HTR-8/SVneo (cell line): ENCODE measurements at places on chromosomes 6 and 20.

DNA sequence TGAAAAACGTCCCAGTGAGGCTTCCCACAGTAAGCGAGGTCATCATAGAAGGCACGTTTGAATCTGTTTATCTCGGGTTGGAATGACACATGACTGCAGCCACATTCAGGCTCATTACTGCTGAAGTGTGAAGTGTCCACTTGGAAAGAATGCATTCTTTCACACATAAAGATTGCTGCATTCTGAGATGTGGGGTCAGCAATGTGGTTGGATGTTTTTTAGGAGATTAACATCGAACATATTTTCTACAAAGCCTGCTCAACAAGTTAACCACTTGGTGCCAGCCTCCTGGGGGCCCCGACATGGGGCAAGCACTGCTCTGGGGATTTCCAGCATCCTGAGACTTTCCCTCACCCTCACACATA is 79.9 kb downstream of the BMP6 start:
- DNase-seq, result no peak

- DNase-seq, result no peak
These were observed 479.6 kb upstream of the CHD6 start for GRCh38 chr20:42097741-42098140.

DNA sequence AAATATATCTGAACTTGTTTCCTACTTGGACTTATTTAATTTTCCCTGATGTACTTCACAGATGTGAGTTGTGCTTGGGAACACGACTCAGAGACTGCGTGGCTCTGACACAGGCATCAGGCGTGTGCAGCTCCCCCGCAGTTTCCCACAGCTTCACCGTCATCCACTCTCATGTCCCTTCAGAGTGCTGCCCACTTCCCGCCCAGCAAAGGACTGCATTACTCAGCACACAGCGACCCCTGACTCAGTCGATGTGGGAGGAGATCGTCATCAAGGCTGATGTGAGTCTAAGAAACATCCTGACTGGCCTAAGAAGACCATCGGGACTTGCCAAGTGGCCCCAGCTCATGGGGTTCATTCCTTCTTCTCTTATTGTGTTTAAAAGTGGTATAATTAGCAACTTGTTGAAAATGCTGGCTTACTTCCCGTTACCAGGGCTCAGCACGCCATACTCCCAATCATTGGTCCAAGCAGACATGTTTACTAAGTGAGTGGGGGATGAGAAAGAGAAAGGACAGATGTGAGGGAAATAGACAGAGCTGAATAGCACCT is 539.4 kb upstream of the JARID2 start:
- DNase-seq, result peak; percentile 77

DNA sequence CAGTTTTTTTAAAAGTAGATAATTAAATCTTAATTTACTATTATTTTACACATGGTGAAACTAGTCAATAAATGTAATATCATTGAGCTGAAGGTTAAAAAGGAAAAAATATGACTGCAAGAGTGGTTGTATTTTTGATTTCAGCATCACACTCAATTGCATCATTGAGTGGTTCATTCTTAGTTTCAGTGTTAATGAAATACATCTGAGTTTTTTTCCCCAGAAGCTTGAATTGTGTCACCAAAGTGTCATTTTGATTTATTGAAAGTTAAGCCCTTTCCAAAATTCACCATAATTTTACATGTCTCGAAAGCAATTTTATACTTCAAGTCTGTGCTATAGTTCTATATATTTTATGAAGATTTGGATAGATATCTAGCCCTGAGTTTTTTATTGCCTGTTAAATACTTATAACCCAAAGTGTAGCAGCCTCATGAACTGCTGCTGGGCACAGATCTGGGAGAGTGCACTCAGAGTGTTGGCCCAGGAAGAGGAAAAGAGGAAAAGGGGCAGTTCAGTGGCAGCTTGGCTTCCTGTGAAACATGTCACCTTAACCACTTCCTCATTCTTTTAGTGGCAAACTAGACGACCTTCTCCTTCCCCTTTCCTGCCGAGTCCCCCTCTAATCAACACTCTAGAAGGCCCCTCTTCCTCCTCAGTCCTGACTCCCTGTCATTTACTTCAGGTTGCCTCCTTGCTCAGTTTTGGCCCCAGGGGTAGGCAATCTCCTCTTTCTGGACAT is 140.7 kb downstream of the ESR1 start:
- DNase-seq, result no peak

- DNase-seq, result no peak
These were observed 80.3 kb upstream of the RNF24 start for GRCh38 chr20:4095639-4096038.

- no peak for DNase-seq
These were observed 7.7 kb upstream of the ZBTB24 start for GRCh38 chr6:109490713-109491112.

- DNase-seq, result no peak
These were observed 244.2 kb downstream of the NRN1 start for GRCh38 chr6:5762561-5762968.

- DNase-seq, result no peak
These were observed 112.8 kb downstream of the QKI start for GRCh38 chr6:163527291-163527690.

DNA sequence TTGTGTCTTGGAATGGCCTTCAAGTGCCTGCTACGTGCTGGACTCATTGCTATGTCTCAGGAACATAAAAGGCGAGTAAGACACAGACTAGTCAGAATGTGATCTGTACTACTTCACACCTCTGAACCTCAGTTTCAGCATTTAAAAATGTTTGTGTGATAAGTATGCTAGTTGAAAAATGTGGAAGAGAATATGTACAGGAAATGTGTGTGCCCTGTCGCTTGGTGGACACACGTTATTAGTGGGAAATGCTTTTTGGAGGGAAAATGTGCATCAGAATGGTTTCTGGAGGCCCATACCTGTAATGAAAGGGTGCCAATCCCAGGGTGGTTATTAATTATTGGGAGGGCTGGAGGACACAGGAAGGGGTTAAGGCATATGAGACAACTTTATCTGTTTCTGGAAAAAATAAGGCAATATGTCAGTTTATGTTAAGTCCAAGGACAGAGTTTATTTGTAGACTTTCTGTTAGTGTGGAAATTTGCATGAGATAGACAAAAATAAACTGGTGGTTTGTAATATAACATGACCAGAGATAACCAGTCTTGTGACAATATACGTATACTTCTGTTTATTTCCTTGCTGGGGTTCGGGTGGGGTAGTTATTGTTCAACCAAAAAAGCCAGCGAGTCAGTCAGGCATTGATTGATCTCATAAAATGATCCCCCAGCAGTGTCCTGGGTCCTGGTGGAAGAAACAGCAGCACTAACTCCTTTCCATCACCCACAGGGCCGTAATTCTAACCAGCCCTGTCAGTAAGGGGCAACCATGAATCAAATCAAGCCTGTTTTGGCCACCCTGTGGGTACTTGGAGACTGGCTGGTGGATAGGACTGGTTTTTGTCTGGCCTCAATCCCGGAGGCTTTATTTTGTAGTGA is 117.9 kb downstream of the JARID2 start:
- no peak for DNase-seq

DNA sequence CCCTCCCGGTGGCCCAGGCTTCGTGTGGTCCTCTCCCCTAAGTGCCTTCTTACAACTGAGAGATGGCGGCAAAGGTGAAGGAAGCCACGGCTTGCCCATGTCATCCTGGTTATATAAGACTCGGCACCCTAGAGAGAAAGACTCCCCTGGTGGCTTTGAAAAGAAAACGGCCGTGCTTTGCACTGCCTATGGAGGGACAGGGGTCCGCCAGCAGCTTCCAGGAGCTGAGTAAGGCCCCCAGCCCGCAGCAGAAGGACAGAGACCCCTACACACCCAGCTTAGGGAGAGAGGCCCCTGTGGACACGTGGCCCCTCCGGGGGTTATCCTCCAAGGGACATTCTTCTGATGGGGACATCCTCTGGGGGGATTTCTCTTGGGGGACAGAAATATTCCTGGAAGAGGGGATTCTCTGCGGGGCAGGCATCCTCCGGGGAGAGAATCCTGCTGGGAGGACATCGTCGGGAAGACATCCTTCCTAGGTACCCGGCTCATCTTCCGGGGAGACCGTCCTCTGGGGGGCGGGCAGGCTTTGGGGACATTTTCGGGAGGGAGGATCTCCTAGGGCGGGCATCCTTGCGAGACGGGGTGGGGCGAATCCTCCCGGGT is 511 bp upstream of the OGFR start:
- peak; percentile 83 for DNase-seq

DNA sequence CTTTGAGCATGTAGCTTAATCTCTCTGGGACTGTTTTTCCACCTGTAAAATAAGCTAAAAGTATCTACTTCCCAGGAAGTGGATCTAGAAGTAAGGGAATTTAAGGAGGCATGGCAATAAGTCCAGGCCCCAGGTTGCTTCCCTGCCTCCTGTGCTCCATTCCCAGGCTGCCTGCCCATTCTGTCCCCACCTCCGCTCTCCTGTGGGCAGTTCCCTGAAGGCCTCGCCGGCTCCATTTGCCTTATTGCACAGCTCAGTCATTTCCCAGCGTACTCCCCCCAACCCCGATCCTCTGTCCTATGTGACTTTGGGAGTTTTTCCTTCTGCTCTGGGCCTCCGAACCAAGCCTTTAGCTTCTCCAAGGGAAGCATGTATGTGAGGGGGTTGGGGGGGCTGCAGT is 4.6 kb downstream of the SLC29A1 start:
- no peak for DNase-seq

DNA sequence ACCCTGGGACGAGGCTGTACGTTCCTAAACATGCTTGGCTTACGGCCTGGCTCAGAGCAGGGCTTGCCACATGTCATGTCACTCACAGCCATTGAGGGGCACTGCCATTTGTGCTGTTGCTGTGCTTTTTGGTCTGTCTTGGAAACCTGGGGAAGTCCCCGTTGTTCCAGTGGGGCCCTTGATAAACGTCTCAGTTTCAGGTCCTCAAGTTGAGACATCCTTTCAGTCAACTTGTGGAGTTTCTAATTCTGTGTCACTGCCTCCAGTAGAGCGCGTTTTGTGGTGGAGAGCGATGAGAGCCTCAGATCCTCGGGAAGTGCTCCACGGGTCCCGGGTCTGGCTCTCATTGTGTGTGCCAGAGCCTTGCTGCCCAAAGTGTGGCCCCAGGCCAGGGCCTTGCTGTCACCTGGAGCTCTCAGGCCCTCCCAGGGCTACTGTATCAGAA is 43.0 kb upstream of the CCR6 start:
- DNase-seq, result no peak

DNA sequence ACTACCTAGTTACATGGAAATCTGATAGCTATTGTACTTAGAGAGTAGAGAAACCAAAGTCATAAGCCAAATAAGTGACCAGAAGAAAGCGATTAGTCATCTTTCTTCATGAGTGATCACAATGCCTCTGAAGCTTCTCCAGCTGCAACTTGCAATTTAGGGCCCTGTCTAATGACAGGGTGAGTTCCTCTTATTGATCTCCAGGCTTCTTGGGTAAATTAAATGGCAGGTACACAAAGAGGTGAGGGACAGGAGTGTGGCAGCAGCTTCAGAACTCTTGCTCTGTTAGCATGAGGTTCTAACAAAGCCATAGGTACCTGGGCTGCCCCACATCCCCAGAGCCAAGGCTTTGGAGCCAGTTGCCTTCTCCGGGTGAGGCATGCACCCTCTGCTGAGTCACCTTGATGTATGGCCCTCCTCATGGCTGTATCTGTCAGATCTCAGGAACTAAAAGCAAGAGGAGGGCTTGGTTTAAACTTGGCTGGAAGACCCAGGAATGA is 60.8 kb downstream of the PRDM1 start:
- no peak for DNase-seq

DNA sequence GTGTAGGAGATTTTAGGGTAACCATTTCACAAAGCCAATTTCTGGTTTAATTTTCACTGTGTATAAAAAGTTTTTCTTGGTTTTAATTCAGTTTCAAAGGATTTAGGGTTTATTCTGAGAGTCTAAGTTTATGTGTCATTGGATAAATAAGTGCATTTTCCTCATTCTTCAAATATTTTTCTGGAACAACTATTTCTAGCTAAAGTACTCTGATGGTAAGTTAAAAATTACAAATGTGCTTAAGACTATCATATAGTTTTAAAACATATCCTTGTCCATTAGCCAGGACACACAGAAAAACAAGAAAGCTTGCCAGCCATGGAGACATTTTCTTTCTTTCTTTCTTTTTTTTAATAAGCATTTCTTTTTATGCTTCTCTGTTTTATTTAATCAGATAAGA is 333.0 kb downstream of the RFPL4B start:
- DNase-seq, result no peak

- DNase-seq, result no peak
These were observed 257.8 kb downstream of the BTBD3 start for GRCh38 chr20:12175538-12175937.

DNA sequence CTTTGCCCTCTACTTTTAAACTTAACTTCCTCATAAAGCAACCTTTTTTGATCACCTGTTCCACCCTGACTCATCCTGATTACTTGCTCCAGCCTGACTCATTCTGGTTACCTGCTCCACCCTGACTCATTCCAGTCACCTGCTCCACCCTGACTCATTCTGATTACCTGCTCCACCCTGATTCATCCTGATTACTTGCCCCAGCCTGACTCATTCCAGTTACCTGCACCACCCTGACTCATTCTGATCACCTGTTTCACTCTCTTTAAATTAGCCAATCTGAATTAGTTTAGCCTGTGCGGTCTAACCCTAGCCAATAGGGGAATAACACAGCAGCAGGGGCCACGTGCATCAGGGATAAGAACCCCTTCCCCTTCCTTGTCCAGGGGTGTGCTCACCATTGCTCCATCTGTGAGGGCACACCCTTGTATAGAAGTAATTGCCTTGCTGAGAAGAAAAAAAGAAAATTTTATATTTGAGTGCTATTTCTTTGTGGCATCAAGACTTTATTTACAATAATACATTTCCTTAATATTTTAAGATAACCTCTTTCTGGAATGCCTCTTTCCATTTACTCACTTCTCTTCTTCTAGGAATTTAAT is 17.9 kb downstream of the HLA-G start:
- no peak for DNase-seq

DNA sequence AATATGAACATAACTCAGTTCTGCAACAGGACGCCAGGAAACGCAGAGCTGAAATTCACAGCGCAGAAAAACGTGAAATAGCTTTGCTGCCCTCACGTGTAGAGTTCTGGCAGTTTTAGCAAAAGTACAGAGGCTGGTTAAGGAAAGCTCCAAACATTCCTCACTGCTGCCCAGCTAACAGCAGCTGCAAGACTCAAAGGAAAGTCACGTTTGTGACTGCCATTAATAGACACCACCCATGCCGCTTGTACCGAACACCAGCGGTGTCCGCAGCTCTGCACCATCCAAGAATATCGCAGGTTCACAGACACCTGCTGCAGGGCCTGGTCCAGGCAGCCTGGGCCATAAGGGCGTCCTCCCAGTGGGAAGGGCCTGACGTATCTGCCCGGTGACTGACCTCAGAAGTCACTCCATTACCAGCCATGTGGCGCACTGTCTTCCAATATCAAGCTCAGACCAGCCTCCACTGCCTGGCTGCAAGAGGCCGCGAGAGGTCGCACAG is 61.4 kb downstream of the WDR27 start:
- no peak for DNase-seq
